Activated T-helper 1 cell treated with anti-CD3 and anti-CD28 coated beads, Interleukin-2, amount 50 U/mL, for 16 hours (primary cell): ENCODE measurements at places on chromosomes 7 and 10.

- peak; percentile 18 for DNase-seq
Observed at GRCh38 chr10:7525314-7526016, 114.6 kb upstream of the SFMBT2 start.

DNA sequence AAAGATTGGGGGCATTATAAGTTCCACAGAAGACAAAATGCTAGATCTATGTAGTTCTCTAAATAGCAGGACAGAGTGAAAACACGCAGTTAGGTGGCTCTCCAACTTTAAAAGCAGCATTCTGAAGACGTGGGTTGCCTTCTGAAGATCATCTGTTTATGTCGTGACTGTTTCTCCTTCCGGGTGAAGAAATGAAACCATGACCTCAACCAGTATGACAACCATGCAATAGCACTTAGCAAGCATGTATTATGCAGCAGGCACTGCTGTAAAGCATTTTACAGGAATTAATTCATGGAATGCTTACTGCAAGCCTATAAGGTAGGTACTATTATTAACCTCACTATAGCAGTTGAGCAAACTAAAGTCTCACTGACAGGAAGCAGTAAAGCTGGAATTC is 125.2 kb downstream of the SLC25A13 start:
- DNase-seq: no peak

DNA sequence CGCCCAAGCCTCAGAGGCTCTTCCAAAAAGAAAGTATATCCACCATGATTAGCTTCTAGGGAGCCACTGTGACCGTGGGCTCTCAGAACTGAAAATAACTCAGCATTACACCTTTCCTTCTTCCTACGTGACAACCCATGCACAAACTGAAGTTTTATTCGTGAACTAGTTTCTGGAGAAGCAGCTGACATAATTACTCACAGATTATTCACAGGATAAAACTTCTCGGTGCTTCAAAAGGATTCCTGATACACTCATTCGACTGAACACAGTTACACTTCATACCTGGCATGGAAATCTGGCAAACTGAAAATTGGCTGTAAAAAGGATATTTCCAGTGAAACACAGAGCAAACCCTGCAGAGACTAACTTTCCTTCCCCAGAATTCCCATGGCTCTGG is 139.2 kb upstream of the PTER start:
- DNase-seq: no peak

- no peak for DNase-seq
Observed at GRCh38 chr10:23155169-23155568, 36.9 kb upstream of the PTF1A start.

DNA sequence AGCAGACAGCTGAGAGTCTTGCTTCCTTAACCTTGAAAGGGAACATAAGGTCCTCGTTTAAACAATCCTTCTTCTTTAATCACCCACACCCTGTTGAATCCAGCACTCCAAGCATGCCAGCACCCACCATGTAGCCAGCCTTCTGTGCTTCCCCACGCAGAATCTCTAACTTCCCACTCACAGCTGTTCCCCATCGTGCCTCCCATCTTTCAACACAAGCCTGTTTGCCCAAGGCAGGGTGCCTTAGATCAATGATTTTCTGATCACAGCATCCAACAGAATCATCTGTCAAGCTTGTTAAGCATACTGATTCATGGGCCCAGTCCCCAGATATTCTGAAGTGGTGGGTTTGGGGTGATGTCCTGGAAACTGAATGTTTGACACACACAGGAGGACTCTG is 530.8 kb downstream of the SH2D4B start:
- DNase-seq: no peak

GRCh38 chr7:30931161-30931928 is 19.7 kb downstream of the AQP1 start:
- DNase-seq: no peak
